ENCODE measurements at places on chromosomes 2 and 18.

- no peak for DNase-seq
Measured at GRCh38 chr2:9697909-9698308, 67.1 kb upstream of the YWHAQ start.

DNA sequence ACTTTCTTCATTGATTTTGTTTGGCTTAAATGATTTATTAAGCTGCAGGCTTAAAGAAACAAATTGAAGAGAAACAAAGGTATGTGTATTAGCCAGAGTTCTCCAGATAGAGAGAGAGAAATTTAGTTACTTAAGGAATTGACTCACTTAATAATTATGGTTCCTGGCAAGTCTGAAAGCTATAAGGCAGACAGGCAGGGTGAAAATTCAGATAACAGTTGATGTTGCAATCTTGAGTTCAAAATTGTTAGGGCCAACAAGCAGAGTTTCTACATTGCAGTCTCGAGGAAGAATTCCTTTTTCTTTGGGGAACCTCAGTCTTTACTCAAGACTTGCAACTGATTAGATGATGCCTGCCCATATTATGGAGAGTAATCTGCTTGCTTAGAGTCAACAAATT is 593.5 kb downstream of the ADCYAP1 start:
- DNase-seq: no peak

DNA sequence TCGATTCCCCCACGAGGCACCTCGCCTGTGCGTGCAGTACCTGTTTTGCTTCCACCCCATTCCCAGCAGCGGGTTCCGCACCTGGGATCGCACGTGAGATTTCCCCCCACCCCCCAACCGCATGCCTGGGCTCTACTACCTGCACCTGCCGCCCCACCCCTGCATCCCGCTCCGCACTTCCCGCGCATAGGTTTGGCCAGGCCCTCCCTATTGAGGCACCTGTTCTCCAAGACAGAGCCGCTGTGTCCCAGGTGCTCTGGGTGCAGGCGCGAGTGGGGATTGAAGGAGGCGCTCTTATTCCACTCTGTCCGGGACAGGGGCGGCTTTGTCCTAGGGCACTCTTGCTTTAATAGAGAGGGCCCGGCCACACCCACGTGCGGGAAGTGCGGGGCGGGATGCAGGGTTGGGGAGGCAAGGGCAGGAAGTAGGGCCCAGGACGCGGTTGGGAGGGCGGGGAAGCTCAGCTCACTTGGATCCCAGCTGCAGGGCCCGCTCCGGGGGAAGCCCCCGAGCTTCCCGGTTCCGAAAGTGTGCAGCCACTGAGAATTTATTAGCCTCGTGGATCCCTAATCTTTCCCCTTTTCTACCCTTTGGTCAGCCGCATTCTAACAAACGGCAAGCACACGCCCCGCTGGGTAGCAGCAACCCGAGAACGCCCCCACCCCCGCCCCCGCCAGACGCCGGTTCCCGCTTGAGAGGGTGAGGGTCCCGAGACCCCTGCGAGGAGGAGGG is 670 bp upstream of the MOCOS start:
- DNase-seq: no peak

DNA sequence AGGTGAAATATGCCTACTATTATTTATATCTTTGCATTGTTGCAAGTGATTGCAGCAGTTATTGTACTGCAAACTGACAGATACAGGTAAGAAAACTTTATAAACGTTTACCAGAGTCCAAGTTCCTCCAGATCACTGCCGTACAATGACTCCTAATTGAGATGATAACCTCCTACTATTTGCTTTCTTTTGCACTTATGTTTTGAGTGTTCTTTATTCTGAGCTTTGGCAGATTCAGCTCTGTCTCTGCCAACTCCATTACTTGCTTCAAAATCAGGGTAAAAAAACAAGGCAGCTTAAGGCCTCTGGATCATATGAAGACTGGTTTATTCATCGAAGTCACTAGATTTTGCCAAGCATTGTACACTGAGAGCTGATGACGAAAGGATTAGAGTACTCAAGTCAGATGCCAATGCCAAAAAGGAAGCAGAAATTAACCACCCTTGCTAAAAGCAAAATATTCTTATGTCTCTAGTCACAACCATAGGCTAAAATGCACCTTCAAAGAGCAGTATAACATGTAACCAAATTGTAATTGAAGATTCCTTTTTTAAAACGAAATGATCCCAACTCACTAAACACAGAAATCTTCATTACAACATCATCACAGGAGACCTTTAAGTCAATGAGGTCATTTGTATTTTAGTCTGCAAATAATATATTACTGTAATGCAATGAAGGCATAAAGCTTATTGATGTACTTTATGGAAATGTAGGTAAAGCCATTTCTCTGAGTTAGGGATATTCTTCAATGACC is 10.5 kb upstream of the IKZF2 start:
- DNase-seq: no peak
